ENCODE measurements at places on chromosomes 2 and 18.

DNA sequence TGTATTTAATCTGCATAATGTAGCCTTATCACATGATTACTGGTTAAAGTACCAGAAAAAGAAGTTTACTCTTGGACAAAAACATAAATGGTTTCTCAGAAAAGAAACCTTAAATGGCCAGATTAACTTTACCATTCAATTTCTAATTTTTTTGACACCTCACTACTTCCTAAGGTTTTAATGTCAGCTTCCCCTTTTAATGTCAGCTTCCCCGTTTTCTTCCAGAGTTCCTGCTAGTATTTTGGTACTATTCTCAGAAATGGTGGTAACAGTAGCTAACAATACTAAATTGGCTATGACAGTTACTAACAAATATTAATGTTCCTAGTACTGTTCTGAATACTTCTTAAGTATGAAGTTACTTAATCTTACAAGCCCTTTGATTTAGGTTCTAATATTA is 22.4 kb upstream of the SLC8A1 start:
- DNase-seq, result no peak

- no peak for DNase-seq
Measured at GRCh38 chr18:13319629-13320028, 101.1 kb downstream of the LDLRAD4 start.

DNA sequence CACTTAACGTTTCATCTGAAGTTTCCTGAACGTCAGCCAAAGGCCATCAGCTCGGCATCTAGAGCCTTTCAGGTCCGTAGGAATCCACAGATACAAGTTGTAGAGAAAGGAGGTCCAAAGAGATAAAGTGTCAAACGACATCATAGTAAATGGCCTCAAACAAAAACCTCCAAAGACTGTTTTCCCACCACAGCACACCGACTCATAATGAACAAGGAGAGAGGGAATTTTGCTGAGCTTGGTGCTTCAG is 150.3 kb downstream of the PXDN start:
- no peak for DNase-seq

DNA sequence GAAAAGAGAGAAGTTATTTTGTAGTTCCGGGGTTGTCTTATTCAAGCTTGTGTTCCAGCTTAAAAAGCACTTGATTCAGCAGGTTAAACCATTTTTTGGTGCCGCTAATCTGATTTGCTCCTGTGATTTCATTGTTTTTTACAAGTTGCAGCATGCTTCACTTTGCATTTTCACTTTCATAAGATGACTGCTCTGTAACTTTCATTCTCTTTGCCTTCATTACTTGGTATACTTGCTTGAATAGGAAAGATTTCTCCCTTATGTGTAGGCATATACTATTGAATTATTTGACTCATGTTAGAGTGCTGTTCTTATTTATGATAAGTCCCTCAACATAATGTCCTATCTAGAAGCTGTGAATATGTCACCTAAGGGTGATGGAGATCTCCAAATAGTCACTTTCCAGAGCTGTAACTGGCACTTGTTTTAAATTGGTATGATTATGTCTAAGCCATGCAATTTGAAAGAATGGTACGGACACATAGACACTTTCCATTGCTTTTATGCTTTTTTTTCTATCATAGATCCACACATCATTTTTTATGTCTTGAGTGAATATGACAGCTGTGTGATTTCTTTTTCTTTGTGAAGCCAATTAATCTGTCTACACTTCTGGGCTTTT is 254.5 kb downstream of the DSEL start:
- no peak for DNase-seq

DNA sequence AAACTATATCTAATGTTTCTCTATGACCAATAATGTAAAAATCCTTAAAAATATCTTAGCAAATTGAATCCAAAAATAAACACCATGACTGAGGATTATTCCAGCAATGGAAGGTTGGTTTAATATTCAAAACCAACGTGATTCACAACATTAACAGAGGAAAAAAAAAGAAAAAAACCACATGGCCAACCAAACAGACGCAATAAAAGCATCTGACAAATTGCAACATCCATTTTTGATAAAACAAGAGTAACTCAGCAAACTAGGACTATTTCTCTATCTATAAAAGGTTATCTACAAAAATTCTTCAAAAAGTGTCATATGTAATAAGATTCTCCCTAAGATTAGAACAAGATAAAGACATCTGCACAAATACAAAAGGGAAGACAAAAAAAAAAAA is 28.9 kb downstream of the PPP3R1 start:
- DNase-seq, result no peak

DNA sequence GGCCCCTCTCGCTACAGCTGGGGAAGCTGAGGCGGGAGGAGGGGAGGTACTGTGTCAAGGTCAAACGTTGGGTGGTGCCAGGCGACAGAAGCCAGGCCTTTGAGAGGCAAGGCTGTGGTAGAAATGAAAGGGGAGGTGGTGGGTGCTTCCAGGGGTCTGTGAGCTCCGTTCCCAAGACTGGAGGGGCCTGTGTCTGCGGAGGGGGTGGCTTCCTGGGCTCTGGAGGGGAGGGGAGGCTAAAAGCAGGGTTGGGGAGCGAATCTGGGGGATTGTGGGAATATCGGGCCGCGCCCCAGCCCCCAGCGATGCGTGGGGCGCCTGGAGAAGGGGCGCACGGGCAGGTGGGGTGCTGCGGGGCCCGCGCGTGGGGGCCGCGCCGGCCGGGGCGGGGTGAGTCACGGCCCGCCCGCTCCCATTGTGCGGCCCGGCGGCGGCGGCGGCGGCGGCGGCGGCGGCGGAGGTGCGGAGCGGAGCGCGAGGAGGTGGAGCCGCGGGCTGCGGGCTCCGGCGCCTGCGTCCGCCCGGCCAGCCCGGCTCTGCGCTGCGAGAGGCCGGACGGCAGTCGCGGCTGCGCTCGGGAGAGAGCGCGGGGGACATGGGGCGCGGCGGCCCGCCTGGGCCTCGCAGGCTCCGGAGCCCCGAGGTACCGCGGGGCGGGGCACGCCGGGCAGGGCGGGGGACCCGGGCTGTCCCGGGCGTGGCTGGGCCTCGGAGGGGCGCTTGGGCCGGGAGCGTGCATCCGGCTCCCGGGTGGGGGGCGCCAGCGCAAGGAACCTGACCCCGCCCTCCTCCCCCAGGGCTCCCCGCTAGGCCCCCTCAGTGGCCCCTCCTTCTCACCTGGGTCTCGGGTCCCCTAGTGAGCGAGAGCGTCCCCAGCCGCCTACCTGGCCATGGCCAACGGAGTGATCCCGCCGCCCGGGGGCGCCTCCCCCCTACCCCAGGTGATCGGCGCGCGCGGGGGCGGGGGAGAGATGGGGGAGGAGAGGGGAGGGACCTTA is at the start of gene SLC4A3:
Gene SLC4A3, plus strand, starts transcription at position 528 of the 998 bp plus-strand sequence. Its CDS starts 363 bp downstream, at position 891.
- no peak for DNase-seq

DNA sequence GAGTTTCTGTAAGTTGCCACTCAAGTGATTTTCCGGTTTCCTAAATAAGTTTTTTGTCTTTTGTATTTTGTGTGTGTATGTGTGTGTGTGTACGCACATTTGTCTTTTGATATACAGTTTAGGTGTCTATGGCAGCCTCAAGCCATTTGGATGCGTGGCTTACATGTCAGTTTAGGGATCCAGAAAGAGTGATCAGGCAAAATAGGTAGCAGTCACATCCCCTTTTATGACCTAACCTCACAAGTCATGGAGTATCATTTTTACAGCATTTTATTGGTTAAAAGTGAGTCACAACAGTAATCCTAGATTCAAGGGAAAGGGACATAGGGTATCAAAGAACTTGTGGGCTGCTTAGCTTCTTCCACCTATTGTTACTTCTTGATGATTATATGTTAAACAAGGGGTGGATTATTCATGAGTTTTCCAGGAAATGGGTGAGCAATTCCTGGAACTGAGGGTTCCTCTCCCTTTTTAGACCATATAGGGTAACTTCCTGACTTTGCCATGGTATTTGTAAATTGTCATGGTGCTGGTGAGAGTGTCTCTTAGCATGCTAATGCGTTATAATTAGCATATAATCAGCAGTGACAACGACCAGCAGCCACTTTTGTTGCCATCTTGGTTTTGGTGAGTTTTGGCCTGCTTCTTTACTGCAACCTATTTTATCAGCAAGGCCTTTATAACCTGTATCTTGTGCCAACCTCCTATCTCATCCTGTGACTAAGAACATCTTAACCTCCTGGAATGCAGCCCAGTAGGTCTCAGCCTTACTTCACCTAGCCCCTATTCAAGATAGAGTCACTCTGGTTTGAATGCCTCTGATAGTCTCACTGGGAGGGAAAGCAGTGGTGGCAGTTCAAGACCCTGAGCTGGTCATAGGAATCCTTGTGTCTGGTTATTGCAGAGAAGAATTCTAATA is 8.6 kb upstream of the SOCS6 start:
- DNase-seq, result no peak

- DNase-seq, result no peak
Measured at GRCh38 chr2:20065885-20066602, 14.6 kb upstream of the LAPTM4A start.

DNA sequence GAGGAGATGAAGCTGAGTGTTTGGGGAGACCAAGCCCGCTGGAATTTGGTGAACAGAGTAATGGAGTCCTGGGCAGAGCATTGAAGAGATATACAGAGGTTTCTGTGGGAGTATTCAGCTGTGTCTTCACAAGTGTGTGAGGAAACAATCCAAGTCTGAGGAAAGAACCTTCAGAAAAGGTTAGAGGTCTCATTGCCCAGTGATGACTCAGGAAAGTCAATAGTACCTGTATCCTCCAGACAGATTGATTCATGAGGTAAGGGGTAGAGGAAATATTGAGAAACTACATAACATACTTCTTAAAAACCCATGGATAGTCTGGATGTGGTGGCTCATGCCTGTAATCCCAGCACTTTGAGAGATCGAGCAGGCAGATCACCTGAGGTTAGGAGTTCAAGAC is 392.3 kb downstream of the GALNT13 start:
- no peak for DNase-seq
